ENCODE measurements at places on chromosomes 5 and 9.

GRCh38 chr5:76422227-76422626, 19.1 kb downstream of the IQGAP2 start:
- no peak for DNase-seq

GRCh38 chr5:134118212-134118835, 3.8 kb downstream of the TCF7 start:
- DNase-seq: no peak

DNA sequence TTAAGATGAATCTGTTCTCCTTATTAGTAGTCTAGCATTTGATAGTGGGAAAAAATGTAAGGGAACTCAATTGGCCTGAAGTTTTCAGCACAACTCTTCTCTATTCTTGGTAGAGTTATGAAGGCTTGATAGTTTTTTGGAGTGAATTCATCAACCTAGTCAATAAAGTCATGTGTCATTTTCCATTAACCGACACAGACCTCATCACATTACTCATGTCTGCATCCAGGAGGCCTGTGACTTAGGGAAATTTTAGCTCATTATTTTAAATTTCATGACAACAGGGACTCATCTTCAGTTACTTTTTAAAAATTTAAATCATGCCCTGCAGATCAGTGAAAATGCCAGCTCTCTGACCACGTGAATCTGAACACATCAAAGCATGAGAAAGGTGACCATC, 63.3 kb downstream of the ADAMTS16 start:
- no peak for DNase-seq

DNA sequence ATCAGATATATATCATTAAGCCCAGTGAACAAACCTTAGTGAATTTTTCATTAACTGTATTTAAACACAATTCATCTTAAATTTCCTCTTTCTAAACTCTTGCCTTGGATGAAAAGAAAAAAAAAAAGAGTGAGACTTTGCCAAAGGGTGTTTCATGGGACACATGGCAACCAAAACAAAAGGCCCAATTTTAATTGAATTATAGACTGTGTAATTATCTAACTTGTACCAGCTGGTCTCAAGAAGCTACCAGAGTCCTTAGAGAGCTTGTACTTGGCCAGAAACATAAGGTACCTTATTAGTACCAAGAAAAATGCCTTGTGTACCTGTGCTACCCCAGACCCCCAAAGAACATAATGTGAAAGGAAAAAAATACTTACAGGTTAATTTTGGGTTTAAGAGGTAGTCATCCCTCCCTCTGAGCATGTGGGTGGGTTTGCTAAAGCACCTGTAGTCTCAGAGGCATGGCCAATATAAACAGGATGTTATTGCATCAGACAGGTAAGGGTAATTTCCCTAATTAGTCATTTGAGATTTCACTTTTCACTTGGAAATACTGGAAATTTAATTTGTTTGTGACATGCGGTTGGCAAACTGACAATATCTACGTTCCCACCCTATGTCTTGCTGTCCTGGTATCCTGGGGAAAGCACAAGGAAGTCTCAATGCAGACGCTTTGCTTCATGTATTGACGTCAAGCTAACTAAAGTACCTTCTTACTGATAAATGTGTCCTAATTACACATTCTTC, 90.1 kb downstream of the SNCAIP start:
- no peak for DNase-seq

DNA sequence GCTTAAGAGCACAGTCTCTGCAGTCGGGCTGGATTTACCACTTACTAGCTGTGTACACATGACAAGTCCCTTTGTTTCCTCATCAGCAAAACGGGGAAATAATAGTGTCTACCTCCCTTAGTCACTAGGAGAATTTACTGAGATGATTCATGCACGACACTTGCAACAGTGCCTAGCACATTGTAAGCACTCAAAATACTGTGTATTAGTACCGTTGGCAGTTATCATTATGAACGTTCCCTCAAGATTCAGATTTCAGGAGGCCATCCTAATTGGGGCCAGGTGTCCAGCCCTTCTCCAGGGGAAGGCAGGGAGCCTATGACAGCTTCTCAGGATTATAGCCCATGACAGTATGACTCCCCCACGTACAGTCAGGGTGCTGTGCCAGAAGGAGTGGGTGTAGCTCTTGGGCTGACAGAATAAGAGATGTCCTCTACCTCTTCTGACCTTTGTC, 164.3 kb downstream of the DOCK2 start:
- DNase-seq: no peak

GRCh38 chr9:35935261-35935660, 22.7 kb downstream of the OR2S2 start:
- DNase-seq: no peak

GRCh38 chr9:122392714-122393113, 21.9 kb downstream of the PTGS1 start:
- DNase-seq: no peak

DNA sequence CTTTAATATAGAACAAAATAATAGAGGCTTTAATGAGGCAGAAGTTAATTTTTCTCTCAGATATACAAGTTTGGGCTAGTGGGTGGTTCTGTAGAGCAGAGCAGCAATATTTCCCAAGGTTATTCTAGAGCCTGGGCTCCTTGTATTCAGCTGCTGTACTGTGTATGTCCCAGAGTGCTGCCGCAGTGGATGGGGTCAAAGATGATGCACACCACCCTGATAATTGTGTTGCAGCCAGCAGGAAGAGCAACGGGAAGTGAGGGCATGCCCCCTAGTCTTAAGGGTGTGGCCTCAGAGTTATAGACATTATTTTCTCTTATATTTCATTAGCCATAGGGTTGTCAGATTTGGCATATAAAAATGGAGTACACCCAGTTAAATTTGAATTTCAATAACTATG, 23.9 kb upstream of the KIF4B start:
- no peak for DNase-seq

GRCh38 chr5:163409384-163409783, 28.0 kb upstream of the CCNG1 start:
- DNase-seq: no peak

- DNase-seq: no peak
Observed at GRCh38 chr9:127316586-127317323, 52.2 kb downstream of the GARNL3 start.

- DNase-seq: no peak
Observed at GRCh38 chr9:134066913-134067851, 644 bp downstream of the BRD3 start.

- no peak for DNase-seq
Observed at GRCh38 chr5:33641744-33642505, 201.2 kb downstream of the TARS1 start.

DNA sequence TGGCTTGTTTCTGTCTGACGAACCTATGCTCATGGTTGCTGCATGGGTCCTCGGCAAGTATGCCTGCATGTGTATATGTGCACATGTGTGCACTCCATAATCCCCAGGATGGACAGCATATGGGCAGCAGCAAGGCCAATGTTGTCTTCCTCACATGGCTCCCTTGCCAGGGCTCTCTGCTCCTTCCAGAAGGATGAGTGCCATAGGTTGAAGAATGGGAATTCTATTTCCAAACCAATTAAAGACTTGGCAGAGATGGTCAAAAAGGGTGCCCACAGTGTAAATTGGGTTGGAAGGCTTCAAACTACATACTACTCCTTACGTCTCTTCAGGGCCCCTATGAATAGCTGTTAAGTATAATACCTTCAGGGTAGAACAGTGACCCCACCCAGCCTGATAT, 212.1 kb downstream of the PBX3 start:
- no peak for DNase-seq

DNA sequence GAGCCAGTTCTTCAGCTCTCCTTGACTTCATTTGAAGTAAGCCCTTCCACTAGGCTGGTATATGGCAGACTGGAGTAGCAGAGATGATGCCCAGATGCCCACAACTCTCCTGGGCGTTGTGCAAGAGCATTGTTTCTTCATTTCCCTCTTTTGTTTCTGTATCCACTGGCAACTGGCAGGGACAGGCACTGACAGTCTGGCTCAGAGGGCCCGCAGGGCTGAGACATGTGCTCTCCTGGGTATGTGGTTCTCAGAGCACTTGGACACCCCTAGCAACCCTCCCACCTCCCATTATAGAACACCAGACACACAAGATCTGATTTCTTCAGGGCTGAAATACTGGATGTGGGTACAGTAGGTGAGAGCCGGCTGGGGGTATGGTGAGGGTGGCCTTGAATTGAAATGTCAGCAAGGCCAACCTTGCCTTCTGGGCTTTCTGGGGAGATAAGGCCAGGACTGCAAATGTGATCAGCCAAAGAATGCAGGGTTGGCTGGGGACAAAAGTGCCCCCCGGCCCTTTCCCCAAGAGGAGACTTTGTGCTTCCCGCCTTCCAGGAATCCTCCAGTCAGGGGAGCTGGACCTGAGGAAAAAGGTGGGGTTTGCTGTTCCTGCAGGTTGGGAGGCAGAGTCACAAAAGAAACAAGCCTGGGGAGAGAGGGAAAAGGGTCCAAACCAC, 28.6 kb upstream of the CTNNA1 start:
- no peak for DNase-seq

- no peak for DNase-seq
Observed at GRCh38 chr5:77210091-77210963, at the start of gene PDE8B. Gene PDE8B, plus strand, starts transcription at chr5:77210680. Its CDS starts 246 bp downstream, at chr5:77210926.

GRCh38 chr9:113572076-113572861, 108.7 kb downstream of the RGS3 start:
- DNase-seq: no peak

GRCh38 chr5:66498791-66499207, 97.4 kb upstream of the MAST4 start:
- no peak for DNase-seq

Measured in NCI-H2081 treated with DMSO at 0.1 percent for 48 hours (cell line).